Renal cortical epithelial cell (primary cell): ENCODE measurements at places on chromosomes 16 and 17. TPM values are rescaled to one million over a fixed set of nuclear protein-coding genes. Genes with fewer than 3 reads are reported as not detected.
A peak's percentile ranks its signal among the peaks of the same experiment; 100 is the strongest.

The TADA2A gene
- 14.5 and 15.5 TPM in 2 replicates for total RNA-seq

The CAVIN1 gene
- 256 and 383 TPM in 2 replicates for total RNA-seq

The LRRC37A gene
- total RNA-seq, result 0.17 and 2.7 TPM in 2 replicates

The HOXB13 gene
- 0.10 TPM in 1 of 2 replicates, not detected in the other for total RNA-seq

The TBC1D3G gene
- not detected in 2 replicates for total RNA-seq

DNA sequence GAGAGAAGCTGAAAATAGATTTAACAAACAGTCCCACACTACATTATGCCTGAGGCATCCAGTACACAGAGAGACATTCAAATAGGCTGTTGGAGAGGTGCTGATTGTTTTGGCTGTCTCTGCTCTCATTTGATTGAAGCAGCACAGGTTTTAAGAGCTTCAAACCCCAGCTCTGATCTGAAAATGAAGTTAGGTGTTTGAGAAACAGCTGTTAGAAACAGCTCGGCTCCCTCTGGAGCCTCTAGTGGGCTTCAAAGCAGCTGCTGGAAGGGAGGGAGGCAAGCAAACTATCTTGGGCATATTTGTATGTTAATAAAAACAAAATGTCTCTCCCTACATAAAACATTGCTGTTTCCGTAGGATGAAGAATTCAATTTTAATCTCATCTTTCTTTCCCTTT is 607.3 kb upstream of the GOT2 start:
- no peak for DNase-seq

- no peak for DNase-seq
Measured at GRCh38 chr17:29870836-29871465, 59.1 kb downstream of the SSH2 start.

- no peak for DNase-seq
Measured at GRCh38 chr16:19105131-19105530, 8.6 kb upstream of the ITPRIPL2 start.

DNA sequence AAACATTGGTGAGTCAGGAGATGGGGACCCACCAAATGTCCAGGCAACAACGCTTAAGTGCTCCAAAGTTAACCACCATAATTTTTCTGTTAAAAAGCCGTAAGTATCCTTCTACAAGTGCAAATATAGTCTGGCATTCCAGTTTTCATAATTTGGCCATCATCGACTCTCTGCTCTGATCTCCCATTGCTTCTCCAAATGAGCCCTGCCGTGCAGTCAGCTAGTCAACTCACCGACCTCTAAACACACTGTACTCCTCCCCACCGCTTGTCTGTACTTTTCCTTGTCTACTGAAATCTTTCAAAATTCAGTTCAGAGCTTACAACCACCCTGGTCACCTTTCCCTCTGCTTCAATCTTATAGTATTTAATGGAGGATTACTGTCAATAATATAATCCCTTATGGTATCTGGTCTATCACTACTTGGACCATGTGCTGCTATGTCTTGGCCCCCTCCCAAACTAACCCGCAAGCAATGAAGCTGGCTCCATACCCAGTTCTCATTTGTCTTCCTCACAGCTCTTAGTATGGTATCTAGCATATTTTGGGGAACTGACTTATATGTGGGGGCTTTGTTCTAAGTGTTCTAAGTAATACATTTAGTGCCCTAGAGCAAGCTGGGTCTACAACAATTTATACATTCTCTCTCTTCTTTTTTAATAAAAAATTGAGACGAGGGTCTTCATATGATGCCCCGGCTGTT is 52.7 kb upstream of the SLC25A19 start:
- no peak for DNase-seq

DNA sequence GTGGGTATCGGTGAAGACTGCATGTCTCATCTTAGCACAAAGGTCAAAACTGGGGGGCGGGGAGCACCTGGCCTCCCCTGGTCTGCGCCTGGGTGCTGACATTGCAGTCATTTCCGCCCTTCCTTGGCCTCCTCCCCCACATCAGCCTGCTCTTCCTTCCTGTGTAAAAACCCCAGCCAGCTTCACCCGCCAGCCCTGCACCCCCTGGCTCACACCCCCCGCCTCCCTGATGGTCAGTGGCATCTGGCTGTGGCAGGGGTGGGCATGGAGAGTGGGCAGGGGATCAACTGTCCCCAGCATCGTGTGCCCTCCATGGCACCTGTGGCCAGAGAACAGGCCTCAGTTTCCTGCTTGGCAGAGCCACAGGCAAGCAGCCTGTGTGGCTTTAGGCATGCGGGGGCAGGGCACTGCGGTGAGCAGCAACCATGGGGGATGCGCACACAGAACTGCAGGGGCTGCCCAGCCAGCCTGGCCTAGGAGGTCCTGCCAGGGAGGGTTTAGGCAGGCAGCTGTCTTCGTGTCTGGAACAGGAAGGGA is 26.5 kb upstream of the LASP1NB start:
- peak; percentile 26 for DNase-seq

DNA sequence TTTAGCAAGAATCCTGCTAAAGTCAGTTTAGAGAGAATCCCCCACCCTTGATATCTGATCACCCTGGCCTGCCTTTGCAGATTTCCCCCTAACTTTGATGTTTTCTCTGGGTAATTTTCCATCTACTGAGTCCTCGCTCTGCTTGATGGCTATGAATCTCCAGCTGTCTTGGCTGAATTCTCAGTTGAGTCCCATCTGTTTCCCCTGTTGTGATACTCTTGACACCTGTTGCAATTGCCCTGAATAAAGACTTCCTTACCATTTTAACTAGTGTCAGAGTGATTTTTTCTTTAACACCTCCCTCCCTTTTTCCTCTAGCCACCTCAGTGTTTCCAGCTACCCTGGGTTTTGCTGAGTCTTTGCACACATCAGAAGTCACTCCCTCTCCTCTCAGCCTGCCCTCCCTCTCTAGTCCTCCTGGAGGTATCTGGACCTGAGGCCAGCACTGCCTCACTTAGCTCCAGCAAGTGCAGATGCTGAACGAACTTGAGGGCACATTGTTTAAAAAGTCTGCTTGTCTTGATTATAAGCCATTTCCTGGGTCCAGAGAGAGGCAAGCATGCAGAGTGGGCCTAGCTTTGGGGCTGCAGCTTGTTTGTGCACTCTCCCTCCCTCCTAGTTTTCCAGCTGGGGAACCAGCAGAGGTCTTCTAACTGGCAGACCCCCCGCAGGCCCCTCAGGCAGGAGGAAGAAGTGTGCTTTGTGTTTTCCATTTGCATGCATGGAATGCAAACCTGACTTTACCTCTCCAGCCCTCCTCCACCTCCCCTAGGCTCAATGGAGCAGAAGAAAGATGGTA is 33.2 kb downstream of the SPACA3 start:
- no peak for DNase-seq

DNA sequence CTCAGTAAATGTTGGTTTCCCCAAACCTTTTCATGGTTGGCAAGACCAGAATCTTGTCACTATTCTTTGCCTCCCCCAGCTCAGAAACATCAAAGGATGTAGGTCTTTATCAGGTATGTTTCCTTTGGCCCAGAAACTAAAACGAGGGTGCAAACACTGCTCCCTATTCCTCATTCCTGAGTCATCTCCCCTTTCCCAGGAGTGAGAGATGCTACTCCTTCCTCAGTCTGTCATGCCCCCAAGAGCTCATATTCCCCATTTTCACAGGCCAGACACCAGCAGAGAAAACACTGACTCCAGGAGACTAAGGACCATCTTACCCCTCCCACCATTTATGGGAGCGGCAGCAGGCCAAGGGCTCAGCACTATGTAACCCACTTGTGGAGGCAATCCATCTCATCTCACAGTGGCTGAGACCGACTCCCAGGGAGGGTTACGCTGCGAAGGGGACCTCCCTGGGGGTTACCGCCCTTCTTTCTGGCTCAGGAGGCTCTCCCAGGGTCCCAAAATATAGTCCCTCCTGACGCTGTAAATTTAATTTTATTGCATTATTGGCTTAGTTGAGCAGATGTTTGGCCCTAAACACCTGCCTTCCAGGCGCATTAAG is 1.5 kb downstream of the GEMIN4 start:
- no peak for DNase-seq

DNA sequence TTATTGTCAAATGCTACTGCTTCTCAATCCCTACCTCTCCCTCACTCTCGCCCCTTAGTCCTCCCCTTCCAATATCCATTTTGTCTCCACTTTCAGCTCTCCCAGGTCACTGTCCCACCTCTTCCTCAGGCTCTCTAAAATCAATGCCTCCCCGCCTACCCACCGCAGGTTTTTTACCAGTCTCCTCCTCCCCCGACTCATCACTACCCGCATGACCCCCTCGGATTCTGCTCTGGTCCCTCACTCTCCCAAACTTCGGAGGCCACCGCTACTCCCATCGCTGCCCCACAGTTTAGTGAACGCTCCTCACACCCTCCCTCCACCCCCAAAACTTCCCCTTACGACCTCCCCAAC is 513 bp downstream of the CRLF3 start:
- no peak for DNase-seq

GRCh38 chr16:59319871-59320270 is 585.8 kb upstream of the GOT2 start:
- no peak for DNase-seq

DNA sequence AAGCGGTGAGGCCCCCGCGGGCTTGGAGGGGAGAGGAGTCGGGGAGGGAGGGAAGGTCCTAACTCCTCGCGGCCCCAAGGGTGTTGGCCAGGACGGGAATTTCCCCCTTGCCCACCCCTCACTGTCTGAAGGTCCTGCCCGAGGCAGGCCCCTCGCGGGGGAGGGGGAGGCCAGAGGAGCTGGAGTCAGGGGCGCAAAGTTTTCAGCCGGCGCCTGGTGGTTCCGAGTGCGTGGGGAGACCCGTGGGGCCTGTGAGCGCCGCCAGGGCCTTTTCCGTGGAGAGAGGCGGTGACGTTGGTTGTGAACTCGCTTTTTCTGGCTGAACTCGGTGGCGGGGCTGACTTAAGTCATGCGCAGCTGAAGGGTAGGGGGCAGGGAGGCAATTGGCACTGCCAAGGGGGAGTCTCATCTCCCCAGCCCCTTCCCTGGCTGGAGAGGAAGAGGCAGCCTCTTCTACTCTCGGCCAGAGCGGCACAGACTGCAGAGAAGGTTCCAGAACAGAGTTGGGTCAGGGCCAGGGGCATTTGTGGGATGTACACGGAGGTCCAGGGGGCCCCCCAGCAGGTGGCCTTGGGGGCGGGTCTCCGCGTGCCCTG is 1.5 kb downstream of the CACNA1H start:
- DNase-seq, result no peak

DNA sequence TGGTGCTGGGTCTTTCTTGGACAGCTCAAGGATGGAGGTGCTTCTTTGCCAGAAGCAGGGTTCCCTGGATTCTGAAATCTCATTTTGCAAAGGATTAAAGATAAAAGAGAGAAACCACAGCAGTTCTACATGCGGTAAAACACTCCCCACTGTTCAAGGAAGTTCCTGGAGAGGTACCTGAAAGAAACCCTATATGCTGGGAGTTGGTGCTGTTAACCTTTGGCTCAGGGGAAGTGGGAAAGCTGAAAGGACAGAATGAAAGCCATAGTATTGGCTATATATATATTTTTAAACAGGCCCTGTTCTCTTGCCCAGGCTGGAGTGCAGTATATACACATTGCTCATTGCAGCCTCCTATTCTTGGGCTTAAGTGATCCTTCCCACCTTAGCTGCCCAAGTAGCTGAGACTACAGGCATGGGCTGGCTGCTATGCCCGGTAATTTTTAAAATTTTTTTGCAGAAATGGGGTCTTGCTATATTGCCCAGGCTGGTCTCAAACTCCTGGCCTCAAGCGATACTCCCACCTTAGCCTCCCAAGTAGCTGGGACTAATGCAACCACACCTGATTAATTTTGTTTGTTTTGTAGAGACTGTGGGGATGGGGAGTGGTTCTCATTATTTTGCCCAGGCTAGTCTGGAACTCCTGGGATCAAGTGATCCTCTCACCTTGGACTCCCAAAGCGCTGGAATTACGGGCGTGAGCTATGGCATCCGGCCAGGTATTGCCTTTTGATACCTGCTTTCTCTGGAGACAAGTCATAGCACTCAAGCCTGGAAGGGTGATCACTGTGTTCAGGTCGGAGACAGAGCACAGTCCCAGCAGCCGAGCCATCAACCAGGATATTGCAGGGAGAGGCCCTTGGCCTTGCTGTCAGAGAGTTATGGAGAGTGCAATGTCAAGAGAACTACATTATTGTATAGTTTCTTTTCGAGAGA is 55.2 kb downstream of the MSI2 start:
- DNase-seq, result no peak

- peak; percentile 82 for DNase-seq
Measured at GRCh38 chr17:57946798-57947358, 8.3 kb downstream of the CUEDC1 start.

- no peak for DNase-seq
Measured at GRCh38 chr17:74868251-74868907, 4.4 kb downstream of the FDXR start.

- peak; percentile 96 for DNase-seq
Measured at GRCh38 chr16:73068541-73069401, 20.8 kb upstream of the ZFHX3 start.

DNA sequence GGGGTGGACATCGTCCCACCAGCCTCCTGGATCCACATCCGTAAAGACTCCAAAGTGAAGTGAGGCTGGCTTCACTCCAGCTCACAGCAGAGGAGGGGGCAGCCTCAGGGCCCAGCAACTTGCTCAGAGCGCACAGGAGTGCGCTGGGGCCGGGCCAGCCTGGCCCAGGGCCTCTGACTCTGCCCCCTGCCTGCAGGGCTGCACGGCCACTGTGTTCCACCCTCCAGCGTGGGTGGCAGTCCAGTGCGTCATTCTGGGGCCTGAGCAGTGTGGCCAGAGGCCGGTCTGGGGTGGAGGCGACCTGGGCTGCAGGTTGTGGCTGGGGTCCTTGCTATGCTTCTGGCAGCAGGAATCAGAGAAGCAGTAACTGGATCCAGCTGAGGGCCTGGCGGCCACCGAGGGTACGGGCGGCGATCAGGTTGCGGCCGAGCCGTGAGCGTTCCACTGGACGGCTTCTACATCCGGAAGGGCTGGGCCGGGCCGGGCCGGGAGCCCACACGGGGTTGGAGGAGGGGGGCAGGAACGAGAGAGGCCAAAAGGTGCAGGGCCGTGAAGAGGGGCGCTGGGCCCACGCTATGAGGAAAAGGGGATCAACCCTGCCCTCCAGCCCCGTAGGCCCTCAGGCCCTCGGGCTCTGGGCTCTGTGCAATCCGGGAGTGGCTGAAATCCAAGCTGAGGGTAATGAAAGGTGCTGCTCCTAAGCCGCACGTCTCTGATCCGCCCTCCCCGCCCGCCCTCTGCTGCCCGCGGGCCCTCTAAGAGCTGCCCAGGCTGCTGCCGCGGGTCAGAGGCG is at the start of gene FSCN2:
FSCN2 (plus strand) TSS at position 787 of the 793 bp plus-strand sequence. CDS start 155 bp downstream, outside the sequence.
- DNase-seq, result no peak

DNA sequence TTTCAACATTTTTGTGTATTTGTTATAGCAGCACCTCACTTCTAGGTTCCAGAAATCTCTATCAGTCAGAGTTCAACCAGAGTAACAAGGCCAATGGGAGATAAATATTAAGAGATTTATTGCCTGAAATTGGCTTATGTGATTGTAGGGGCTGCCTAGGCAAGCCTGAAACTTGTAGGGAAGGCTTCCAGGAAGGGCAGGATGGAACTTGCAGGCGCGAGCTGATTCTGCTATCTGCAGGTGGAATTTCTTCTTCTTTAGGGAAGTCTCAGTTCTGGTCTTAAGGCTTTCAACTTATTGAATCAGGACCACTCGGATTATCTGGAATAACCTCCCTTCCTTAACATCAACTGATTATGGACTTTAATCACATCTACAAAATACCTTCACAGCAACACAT is 199.5 kb upstream of the NLRP1 start:
- DNase-seq, result no peak
